ENCODE measurements at places on chromosomes 5 and 9.

DNA sequence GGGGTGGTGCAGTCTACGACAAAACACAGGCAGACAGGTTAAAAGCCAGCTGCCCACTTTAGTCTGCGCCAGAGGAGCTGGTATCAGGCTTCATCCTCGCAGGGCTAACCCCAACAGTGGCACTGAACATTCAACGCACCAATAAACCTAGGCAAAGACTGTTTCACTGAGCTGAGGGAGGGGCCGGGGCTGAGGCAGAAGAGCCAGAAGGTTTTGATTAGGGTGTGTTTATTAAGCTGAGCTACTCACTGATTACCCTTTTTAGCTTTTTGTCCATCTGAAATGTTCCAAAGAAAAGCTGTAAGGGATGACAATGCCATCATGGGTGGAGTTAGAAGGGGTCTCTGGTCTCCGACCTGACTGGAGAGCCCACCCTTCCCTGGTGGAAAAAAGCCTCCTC is 1.4 kb downstream of the ZMYND19 start:
- DNase-seq: no peak

- no peak for DNase-seq
These were observed 6.9 kb downstream of the TNFSF15 start for GRCh38 chr9:114798780-114799427.

DNA sequence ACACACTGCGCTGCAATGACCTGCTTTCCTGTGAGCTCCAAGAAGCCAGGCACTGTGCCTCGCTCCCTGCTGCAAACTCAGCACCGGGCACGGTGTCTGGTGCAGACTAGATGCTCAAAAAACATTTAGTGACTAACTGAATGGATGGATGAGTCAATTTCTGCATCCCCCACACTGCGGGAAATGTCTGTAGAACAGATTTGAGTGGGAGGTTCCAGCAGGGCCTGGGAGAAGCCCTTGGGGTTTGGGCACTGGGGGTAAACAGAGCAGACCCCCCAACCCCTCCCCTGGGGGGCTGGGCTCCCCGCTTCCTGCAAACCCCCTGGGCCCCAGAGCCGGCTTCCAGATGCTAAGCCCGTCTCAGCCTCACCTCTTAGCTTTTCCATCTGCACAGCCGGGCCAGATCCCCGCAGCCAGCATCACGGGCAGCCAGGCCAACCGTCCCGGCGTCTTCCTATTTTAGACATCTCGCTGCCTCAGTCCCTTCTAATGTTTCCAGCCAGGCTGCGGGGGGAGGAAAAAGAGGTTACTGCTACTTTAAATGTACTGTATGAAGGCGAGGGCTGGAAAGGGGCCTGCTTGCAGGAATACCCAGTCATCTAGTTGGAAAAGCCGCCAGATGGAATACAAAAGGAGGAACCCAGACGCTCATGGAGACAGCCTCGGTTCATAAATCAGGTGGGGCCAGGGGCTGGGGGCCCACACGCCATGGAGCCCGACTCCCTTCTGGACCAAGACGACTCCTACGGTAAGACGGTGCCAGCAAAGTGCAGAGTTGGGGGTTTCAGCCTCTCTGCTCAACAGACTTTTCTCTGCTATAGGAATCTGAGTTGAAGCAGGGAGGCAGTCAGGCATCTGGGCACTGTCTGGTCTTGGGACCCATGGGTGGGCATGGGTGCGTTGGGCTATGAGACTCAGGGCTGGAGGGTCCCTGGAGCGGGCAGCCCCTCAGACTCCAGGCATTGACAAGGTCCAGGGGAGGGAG is 67.1 kb upstream of the GGTA1 start:
- no peak for DNase-seq

- no peak for DNase-seq
These were observed 396.7 kb downstream of the KCTD16 start for GRCh38 chr5:144567421-144567780.

GRCh38 chr5:119951330-119951934 is 322.1 kb downstream of the FAM170A start:
- DNase-seq: no peak

DNA sequence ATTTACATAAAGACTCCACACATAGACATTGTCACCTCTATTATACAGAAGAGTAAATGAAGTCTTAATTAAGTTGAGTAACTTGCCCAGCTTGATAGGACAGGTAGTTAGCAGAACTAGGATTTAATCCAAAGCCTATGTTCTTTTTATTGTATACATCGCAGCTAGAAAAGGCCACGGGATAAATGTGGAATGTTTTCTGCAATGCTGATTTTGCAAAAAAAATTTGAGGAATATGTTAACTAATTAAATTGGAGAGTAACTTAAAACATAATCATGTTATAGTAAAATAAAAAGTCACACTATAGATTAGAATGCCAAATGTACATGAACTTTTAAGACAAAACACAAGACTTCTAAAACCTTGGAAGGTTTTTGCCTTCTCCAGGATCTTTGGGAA is 41.1 kb downstream of the POLK start:
- no peak for DNase-seq

DNA sequence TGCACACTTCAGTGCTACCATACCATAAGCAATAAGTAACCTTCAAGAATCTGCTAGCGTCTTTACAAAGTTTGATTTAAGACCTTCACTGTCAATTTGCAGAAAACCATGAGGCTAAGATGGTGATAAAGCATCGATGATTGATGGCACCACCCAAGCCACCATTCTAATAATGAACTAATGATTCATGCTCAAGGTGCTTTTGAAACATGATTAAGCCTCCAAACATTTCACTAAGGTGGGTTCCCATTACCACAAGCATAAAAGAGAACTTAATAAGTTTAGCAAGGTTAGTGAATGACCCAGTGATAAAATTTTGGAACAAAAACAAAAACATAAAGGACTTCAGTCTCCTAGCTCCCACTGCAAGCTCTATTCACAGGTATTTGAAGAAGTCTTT is 214.7 kb downstream of the FBXL17 start:
- DNase-seq: no peak

GRCh38 chr5:175885813-175886212 is 14.4 kb downstream of the CPLX2 start:
- DNase-seq: no peak

- DNase-seq: no peak
These were observed 104.3 kb upstream of the SIMC1 start for GRCh38 chr5:176133877-176134276.

DNA sequence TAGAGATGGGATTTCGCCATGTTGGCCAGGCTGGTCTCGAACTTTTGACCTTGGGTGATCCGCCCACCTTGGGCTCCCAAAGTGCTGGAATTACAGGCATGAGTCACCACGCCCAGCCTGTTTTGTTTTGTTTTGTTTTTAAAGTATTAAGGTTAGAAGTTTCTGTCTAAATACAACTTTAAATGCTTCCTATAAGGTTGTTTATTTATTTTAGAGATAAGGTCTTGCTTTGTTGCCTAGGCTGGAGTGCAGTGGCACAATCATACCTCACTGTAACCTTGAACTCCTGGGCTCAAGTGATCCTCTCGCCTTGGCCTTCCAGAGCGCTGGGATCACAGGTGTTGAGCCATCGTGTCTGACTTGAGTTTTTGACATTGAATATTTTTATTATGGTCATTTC is 11.4 kb downstream of the MRRF start:
- DNase-seq: no peak

DNA sequence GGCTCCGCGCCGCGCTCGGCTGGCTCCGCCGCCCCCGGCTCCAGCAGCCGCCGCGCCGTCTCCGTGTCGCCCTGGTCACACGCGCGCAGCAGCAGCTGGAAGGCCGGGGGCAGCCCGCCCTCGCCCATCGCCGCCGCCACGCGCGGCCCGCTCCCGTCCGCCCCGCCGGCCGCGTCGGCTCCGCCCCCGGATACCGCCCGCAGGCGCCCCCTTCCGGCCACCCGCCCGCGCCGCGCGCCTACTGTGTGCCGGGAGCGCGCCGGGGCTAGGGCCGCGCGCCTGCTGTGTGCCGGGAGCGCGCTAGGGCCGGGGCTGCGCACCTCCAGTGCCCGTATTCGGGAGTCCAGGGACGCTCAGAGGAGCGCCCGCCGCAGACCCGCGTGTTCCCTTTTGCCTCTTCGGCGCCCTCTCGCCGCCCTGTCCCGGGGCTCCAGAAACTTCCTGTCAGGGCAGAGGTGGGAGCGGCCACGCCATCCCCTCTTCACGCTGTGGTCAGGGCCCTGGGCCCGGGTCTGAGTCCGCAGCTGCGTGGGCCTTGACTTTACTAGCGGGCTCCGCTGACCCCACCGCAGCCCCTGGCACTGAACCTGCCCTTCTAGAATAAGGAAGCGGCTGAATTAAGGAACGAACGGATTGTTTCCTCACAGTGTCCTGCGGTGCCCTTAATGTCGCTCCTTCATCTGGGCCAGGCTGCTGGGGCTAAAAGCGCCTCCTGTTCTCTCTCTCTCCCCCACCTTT is at the start of gene ANKS6:
TSS of gene ANKS6 (minus strand) at position 192 of the 738 bp plus-strand sequence. CDS start at position 128, 64 bp downstream.
- DNase-seq: no peak

GRCh38 chr5:83475935-83476814 is 4.6 kb downstream of the VCAN start:
- no peak for DNase-seq

DNA sequence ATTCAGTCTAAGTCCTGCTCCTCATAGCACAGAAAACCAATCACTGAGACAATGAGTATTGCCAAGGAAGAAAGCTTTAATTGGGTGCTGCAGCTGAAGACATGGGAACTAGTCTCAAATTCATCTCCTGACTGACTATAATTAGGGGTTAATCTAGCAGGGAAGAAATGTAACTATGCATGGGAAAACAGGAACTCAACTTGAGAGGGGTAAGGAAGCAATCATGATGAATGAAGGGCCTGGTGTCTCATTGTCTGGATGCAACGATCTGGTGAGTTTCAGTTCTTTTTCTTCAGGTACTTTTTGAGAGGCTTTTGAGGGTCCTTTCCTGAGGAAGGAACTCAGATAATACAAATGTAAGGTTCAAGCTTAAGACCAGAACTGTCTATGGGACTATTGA is 24.0 kb upstream of the OCLN start:
- DNase-seq: no peak

DNA sequence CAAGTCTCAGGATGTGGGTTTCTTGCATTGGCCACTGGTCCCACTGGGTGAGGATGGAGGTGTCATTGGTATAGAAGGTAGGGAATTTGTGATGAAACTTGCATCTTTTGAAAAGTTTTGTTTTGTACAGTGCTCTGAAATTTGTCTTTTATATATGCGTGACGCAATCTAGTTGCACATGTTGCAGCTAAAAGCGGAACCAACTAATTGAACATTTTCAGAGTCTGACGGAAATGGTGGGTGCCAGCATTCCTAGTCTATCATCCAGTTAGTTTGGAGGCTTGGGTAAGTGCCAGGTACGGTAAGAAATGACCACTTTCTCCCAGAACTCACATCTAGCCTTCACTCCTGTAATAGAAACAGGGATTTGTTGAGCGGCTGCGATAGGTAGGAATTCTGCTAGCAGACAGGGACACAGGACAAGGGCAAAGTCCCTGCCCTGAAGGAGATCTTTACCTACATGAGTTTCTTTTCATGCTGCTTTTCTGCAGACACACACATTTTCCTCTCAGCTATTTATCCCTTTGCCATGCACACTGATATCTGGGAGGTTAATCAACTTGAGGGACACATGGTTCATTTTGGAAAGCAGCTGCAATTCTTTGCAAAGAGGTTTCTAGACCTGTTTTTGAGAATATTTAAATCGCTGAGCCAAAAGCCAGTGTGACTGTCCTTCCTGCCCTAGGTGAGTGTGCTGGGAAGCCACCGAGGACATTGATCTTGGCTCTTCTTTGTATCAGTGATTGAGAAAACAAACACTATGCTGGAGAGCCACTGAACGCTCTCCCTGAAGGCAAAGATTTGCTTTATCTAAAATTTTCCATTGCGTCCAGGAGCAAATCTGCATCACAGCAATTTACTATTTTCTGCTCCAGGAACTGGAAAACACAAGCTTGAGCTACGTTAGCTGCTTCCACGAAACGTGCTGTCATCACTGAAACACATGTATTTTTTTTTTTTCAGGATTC is 89.7 kb downstream of the DAP start:
- no peak for DNase-seq

DNA sequence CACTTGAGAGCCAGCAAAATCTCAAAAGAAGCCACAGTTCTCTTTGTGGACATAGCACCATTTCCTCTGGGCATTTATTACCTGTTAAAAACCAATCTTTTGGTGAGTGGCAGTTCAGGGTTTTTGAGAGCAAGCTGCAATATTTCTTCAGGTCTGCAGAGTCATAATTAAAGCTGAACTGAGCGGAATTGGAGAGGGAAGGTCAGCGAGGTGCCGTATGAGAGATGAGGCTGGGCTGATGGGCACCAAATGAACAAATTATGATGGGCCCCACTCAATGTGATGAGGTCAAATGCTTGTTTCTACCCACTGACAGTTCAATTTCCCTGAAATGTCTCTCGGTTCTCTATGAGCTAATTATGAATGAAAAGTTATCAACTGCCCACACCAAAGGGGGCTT is 231.9 kb downstream of the AP3B1 start:
- DNase-seq: no peak

DNA sequence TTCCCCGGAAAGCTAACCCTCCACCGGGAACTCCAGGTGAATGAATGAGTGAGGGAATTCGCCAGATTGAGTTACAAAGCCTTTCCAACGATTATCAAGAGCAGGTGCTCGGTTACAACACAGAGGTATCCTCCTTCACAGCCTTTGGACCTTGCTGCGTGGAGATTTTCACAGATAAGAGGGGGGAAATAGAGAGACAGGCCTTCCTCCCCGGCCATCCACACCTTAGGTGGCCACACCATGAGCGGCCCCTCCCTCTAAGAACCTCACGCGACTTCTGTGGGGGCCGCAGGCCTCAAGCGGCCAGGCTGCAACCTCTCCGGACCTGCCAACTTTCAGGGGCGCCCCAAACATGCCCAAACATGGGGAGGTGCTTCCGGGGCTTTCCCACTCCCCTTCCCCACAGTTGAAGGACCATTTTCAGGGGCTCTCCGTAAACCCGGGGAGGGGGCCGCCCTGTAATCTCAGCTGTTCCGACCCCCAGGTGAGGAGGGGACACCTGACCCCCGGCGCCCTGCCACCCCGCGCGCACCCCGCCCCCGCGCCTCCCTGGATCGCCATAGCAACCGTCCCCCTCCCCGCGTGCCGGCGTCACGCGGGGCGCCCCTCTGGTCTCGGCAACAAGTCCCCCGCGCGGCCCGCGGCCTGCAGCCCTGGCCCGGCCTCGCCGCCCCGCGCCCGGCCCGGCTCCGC is 603 bp downstream of the DENND1A start:
- DNase-seq: no peak

- DNase-seq: no peak
These were observed 1.6 kb downstream of the RFESD start for GRCh38 chr5:95647886-95648860.

DNA sequence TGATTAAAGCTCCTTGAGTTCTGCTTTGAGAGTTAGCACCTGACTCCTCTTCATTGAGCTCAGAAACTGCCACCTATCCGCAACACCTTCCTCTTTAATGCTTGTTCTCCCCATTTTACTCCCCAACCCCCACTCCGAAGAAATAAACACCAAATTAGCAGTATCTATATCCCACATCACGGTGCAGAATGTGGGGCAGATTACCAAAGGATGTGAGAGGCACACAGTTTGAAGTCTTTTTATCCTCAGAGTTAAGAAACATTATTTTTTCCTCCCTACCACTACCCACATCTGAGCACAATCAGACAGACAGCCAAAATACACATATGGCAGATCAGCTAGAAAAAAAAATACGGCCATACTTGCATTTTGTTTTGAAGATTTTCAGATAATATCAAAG is 26.1 kb upstream of the IL7R start:
- no peak for DNase-seq

Data from NCI-H187 treated with DMSO at 0.1 percent for 48 hours (cell line).